ENCODE measurements at places on chromosomes 4 and X.

- DNase-seq = peak; percentile 45
These were observed 8.1 kb downstream of the ETDB start for GRCh38 chrX:135112096-135112729.

GRCh38 chrX:39519030-39519488, 578.7 kb downstream of the BCOR start:
- DNase-seq = no peak

DNA sequence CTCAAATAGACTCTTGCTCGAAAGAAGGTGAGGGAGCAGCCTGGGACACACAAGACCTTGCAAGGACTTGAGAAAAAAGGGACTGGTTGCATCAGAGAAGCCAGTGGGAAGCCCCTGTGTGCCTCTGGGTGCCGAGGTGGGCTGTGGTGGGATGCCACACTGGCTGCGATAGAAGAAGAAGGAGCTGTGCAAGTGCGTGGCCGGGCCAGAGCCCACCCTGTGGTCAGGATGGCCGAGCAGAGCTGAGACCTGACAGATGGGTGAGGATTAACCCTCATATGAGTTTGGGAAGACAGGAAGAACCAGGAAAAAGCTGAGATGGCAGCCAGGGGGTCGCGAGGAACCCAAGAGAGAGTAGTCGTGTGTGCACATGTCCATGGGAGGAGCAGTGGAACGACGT, 44.6 kb upstream of the HGFAC start:
- DNase-seq = no peak

GRCh38 chr4:183639291-183639690, 19.7 kb downstream of the RWDD4 start:
- DNase-seq = no peak

GRCh38 chrX:127943571-127943970, 108.6 kb downstream of the ACTRT1 start:
- no peak for DNase-seq

- DNase-seq = peak; percentile 9
These were observed 69.9 kb upstream of the CAMK2D start for GRCh38 chr4:113831457-113831856.

DNA sequence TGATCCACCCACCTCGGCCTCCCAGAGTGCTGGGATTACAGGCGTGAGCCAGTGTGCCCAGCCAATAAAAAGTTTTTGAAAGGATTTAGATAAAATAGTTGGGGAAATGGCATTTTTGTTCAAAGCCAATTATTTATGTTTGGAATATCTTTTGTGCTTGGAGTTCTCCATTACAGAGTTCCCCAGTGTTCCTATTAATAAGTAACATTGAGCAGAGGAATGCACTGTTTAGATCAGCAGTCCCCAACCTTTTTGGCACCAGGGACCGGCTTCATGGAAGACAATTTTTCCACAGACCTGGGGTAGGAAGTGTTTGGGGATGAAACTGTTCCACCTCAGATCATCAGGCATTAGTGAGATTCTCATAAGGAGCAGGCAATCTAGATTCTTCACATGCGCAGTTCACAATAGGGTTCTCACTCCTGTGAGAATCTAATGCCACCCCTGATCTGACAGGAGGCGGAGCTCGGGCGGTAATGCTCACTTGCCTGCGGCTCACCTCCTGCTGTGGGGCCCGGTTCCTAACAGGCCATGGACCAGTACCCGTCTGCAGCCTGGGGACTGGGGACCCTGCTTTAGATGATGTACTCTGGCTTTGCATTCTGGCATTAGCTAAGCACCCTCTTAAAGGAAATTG, 8.3 kb downstream of the PKD2 start:
- DNase-seq = no peak

DNA sequence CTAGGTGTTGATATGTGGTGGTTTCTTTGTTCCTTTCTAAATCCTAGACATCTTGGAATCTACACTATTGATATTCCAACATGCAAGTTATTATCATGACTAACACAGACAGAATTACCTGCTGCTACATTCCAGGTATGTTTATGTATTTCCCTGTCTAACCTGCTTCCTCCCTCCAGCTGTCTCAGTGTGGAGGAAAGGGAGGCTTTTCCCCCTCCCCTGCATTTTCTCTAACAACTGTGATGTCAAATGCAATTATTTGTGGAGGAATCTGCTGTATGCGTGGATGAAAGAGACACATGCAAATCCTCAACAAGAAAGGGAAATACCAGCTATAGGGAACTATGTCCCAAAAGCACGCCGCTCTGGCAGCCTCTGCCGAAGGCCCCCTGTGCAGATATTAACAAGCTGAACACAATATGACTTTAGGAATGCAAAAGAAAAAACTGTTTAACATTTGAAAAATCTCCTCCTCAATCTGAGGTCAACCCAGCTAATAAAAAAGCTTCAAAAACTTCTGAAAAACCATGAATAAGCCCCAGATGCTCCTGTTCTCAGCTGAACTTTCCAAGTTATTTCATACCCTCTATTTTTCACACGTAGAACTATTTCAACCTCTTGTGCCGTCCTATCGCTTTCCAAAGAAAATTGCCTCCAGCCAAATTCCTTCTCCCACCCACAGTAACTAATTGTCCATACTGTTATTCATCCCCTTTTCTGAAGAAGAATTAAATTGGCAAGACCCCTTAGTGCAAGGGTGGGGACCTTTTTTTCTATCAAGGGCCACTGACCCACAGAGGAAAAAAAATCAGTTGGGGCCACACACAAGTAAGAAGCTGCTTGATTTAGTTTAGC, 225.1 kb upstream of the GPC4 start:
- no peak for DNase-seq

DNA sequence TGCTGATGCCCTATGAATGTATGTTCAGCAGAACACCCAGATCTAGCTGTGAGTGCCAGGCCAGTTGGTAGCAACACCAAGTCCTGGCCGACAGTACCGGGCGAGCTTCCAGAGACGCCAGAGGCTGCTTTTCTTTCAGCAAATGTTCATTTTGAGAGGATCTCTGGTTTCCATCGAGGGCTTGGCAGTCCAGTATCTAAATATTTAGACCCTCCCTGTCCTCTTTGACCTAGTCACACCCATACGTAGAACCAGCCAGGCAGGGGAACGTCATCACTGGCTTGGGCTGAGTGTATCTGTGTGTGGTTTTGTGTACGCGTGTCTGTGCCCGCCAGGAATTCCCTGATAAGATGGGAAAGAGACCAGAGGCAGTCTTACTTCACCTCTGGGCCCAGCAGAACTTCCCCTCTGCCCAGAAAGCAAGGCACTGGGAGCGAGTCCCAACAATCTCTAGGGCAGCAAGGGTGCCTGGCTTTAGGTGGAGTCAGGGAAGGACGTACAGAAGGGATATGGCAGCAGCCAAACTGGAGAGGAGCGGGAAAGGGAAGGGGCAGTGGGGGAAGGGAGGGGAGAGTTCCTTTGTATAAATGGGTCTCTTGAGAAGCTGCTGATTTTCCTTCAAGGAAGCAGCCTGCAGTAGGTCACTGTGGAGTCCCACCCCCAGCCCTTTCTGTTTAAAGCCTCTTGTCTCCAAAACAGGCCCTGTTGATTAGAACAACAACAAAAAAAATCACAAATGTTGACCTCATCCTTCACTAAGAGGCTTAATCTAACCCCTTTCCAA, 15.0 kb upstream of the ELF4 start:
- no peak for DNase-seq

DNA sequence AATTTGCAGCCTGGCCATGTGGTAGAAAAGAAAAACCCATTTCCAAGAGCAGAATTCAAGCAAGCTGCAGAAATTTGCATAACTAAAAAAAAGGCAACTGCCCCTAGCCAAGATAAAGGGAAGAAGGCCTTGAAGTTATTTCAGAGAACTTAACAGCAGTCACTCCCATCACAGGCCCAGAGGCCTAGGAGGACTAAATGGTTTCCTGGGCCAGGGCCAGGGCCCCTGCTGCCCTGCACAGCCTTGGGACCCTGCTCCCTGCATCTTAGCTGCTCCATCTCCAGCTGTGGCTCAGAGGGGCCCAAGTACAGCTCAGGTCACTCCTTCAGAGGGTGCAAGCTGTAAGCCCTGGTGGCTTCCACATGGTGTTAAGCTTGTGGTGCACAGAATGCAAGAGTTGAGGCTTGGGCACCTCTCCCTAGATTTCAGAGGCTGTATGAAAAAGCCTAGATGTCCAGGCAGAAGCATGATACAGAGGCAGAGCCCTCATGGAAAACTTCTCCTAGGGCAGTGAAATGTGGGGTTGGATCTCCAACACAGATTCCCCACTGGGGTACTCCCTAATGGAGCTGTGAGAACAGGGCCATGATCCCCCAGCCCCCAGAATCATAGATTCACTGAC, 6.7 kb upstream of the MID2 start:
- peak; percentile 4 for DNase-seq

DNA sequence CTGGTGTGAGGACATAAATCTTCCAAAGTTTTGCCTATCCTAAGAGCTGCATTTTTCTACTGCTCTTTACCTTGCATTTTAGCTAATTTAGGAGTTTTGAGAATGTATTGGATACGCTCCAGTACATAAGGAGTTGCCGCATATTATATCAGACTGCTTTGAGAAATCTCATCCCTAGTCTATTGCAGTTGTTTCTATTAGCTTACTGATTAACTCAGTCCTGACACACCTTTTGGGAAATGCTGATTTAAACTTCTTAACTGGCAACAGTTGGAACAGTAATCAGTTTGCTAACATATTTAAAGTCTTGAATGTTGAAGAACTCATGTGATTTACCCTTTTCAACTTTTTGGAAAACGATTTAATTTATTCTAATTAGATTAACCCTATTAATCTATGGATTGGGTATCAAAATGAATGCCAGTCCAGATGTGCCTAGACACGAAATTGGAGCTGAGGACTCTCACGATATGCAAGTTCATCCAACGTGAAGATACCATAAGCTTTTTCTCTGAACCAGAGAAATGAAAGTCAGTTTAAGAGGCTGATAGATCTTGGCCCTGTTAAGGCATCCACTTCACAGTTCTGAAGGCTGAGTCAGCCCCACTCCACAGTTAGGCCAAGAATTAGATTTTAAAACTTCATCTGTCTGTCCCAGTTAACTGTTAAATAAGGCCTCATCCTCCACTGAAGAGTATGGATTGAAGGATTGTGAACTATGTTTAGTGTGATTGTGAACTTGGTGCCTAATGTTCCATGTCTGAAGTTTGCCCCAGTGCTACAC, 90.0 kb downstream of the MAOA start:
- DNase-seq = no peak

- no peak for DNase-seq
These were observed 17.1 kb downstream of the SPON2 start for GRCh38 chr4:1155314-1155713.

DNA sequence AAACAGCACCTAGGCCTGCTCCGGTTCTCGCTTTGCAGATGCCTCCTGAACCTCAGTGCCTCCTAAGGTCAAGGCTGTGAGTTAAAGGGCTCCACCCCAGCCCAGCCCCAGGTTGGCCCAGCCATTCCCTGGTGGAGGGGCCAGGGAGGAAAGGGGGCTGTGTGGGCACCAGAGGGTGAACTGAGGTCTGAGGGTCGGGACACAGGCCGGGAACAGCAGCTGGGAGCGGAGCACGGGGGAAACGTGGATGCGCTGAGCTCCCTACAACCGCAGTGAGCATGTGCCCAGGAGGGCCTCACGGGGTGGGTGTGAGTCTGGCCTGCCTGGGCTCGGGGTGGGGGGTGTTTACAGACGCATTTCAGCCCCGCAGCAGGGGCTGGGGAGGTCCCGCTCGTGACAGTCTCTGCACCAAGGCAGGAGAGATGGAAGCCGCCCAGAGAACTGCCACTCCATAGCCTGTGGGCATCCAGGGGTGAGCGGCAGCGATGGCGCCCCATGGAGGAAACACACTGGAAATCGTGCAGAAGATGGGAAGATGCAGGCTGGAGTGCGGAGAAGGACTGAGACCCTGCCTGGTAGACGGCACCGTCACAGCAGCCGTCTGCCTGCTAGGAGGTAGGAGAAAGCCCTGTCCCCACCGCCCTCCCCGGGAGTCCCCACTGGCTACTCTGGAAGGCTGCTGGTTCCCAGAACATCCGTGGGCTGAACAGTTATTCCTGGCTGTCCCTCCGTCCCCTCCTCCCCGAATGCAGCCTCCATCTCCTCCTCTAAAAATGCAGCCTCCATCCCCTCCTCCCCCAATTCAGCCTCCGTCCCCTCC, 9.9 kb upstream of the SLC25A6 start:
- DNase-seq = no peak

DNA sequence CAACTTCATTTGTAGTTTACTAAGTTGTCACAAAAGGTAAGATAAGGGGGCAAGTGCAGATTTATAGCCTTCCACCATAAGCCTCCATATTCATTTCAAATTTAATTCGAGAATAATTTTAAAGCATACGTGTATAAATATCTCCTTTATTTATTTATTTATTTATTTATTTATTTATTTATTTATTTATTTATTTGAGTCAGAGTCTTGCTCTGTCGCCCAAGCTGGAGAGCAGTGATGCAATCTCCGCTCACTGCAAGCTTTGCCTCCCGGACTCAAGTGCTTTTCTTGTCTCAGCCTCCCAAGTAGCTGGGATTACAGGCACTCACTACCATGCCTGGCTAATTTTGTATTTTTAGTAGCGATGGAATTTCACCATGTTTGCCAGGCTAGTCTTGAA, 523.4 kb downstream of the FAT4 start:
- DNase-seq = no peak

DNA sequence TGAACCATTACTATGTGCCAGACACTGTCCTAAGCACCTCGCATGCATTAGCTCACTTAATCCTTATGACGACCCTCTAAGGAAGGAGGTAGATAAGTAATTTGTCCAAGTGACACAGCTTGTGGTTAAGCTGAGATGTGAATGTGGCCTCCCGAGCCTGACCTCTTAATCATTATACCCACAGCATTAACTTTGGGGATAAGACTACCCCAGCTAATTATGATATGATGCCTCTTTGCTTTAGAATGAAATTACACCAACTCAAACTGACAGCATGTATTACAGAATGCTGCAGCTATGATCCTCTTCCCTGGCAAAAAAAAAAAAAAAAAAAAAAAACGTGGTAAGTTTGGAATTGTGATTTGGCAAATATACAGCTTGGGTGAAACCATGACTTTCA, 53.5 kb downstream of the APBB2 start:
- DNase-seq = no peak

GRCh38 chrX:136055651-136056221, 70.5 kb downstream of the SLC9A6 start:
- no peak for DNase-seq

DNA sequence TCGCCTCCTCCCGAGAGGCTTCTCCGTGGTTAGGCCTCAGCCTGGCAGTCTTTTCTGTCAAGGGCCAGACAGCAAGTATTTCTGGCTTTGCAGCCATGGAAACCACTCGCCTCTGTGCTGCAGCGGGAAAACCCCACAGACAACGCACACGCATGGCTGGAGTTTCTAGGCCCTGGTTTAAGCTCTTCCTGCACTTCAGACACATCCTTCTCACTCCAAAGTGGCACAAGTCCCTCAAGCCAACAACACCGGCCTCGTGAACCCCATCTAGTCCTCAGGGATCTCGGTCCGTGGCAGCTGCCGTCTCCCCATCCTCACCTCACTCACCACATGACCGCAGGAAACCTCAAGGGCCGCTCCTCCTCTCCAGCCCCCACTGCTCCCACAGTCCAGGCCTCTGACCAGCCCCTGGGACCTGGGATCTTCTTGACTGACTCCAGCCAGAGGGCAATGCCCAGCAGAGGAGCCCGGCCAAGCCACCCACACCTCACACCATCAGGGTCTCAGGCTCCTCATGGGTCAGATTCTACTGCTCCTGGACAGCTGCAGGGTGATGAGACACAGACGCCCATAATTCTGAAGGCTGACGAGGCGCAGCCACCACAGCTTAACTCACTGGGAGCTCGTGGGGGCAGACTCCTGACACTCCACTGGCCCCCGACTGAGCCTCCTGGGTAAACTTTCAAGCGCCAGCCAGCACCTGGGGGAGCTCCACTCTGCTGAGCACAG, 21.7 kb downstream of the LETM1 start:
- no peak for DNase-seq
